ENCODE measurements at places on chromosomes 13 and 19. TPM values are rescaled to one million over a fixed set of nuclear protein-coding genes. Genes with fewer than 3 reads are reported as not detected.

The TPTE2 gene
- total RNA-seq: not detected

The GADD45GIP1 gene
- total RNA-seq: 71.0 TPM

The THSD1 gene
- 4.9 TPM for total RNA-seq

The ZNF284 gene
- 1.3 TPM for total RNA-seq

The KLK7 gene
- not detected for total RNA-seq

The PTH2 gene
- not detected for total RNA-seq

The SIGLEC7 gene
- total RNA-seq: 0.23 TPM

The CLDN10 gene
- not detected for total RNA-seq

The YJEFN3 gene
- 0.18 TPM for total RNA-seq

The FEM1A gene
- total RNA-seq: 360 TPM

The MED16 gene
- total RNA-seq: 42.9 TPM

The LYPD3 gene
- total RNA-seq: not detected

The PSG2 gene
- not detected for total RNA-seq

The UBL3 gene
- 32.4 TPM for total RNA-seq

The ZNF534 gene
- total RNA-seq: not detected

The RGS9BP gene
- total RNA-seq: 10.6 TPM

The KRTDAP gene
- not detected for total RNA-seq

The ZNF546 gene
- total RNA-seq: 4.9 TPM

The C19orf44 gene
- 5.7 TPM for total RNA-seq

The MRI1 gene
- 22.3 TPM for total RNA-seq

The NCCRP1 gene
- total RNA-seq: not detected

The LYPD5 gene
- not detected for total RNA-seq

The ZNF763 gene
- total RNA-seq: 0.52 TPM

The LILRB1 gene
- 0.69 TPM for total RNA-seq

The ZNF724 gene
- 0.20 TPM for total RNA-seq

The KLK3 gene
- total RNA-seq: not detected

The FAM124A gene
- 0.66 TPM for total RNA-seq

The NLRP7 gene
- not detected for total RNA-seq

The TMPRSS9 gene
- not detected for total RNA-seq

The PHF11 gene
- total RNA-seq: 14.9 TPM

The RUBCNL gene
- 0.78 TPM for total RNA-seq

The KLK6 gene
- not detected for total RNA-seq

The OR10H1 gene
- total RNA-seq: not detected

The ZNF749 gene
- 3.1 TPM for total RNA-seq
